ENCODE measurements at places on chromosomes 11 and 22. TPM values are rescaled to one million over a fixed set of nuclear protein-coding genes. Genes with fewer than 3 reads are reported as not detected.

DNA sequence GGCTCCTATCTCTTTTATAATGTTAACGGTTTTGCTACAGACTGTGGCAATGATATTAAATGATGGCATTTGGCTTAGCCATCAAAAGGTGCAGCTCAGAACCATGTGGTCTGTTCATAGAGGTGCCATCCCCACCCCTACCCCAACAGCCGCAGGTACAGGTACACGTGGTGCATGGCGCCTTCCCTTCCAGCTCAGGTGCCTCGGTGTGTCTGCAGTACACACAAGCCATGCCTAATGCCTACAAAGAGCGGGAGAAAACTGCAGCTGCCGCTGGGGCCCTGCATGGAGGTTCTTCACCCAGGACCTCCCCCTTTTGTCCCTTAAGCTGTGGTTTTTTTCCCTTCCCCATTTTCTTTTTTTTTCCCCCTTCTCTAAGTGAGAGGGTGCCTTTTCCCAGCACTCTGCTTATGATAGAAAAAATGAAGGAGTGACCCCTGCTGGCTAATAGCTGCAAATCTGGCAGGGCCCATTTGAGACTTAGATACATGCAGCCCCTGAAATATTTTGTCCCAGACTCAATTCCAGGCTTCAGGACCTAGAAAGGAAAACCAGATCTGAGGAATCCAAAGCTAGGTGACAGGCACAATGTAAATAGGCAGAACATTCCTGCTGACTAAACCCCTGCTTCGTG lies 6.5 kb downstream of the OR52M1 start:
- H3K36me3 ChIP-seq, result no peaks in the 10 kb centered on the region
- no peak for DNase-seq
- H3K27ac ChIP-seq, result no peak overlapping the region
- H3K4me1 ChIP-seq, result no peaks in the 10 kb centered on the region

DNA sequence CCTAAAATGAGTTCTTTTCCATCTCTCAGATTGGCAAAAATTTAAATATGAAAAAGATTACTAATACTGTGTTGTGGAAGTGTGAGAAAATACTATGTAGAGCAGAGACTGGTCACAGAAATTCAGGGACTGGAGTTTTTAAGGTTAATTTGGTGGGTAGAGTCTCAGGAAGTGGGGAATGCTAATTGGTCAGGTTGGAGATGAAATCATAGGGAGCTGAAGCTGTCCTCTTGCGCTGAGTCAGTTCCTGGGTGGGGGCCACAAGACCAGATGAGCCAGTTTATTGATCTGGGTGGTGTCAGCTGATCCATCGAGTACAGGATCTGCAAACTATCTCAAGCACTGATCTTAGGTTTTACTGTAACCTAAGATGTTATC lies 29.4 kb upstream of the TMEM86A start:
- no peaks in the 10 kb centered on the region for H3K27me3 ChIP-seq
- H3K36me3 ChIP-seq, result no peaks in the 10 kb centered on the region
- no peak for DNase-seq
- H3K4me3 ChIP-seq, result no peak overlapping the region

DNA sequence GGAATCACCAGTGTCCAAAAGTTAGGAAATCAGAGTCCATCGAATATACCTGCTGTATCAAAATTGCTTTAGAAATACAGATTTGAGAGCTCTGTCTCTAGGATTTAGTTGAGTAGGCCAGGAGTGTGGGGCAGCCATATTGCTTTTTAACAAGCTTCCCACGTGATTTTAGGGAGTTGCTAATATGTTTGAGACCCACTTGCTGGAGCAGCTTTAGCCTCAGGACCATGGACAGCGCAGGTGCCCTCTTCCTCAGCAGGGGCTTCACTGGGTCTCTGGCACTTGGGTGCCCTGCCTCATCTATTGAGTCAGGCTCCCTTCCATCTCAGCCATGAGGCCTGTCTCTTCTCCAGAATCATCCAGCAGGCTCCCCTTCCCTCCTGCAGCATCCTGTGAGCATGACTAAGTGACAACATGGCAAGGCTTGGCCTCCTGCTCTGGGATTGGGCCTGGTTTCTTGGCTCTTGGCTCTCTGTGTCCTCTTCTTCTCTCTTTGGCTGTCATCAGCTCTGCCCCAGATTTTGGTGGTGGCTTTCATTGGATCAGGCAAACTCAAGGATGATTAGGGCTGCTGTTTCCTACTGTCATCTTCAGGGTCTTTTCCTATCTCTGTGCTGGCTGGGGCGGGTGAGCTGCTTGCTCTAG lies 70.0 kb downstream of the SGSM1 start:
- no peak overlapping the region for H3K27ac ChIP-seq
- H3K27me3 ChIP-seq, result no peaks in the 10 kb centered on the region
- DNase-seq, result no peak
- no peak overlapping the region for H3K4me3 ChIP-seq

- no peak overlapping the region for H3K4me3 ChIP-seq
- no peaks in the 10 kb centered on the region for H3K36me3 ChIP-seq
- H3K4me1 ChIP-seq, result no peaks in the 10 kb centered on the region
- no peak overlapping the region for H3K27ac ChIP-seq
- H3K27me3 ChIP-seq, result no peaks in the 10 kb centered on the region
- DNase-seq, result no peak
These were observed 1169.4 kb downstream of the BRD1 start for GRCh38 chr22:48658246-48658645.

- H3K27me3 ChIP-seq, result no peaks in the 10 kb centered on the region
- no peak overlapping the region for H3K27ac ChIP-seq
- no peak overlapping the region for H3K4me3 ChIP-seq
- DNase-seq, result no peak
- no peaks in the 10 kb centered on the region for H3K4me1 ChIP-seq
- H3K36me3 ChIP-seq, result no peaks in the 10 kb centered on the region
These were observed 816.8 kb upstream of the FAT3 start for GRCh38 chr11:91407842-91408241.

DNA sequence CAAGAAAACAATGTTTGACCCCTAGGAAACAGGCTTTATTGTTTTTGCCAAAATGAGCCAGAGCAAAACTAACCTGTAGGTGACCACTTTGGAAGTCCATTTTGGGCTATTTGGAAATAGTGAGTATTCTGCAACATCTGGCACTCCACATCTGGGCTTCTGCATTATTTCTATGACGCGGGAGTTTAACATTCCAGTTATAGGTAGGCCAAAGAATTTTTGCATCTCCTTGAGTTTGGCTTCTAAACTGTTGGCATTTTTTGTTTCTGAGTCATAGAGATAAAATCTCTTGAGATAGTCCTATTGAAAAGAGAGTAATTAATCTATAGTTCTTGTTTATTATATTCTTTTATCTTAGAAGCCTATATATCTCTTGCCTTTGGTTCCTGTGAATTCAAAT lies 2.9 kb downstream of the MMP7 start:
- H3K4me1 ChIP-seq, result peaks cover 5% of the 10 kb centered on the region
- H3K27ac ChIP-seq, result no peak overlapping the region
- H3K36me3 ChIP-seq, result no peaks in the 10 kb centered on the region
- no peak for DNase-seq

The KCNJ4 gene
- polyA plus RNA-seq, result not detected

Measured in GM12878 (cell line).